ENCODE measurements at places on chromosomes 5 and 9.

GRCh38 chr5:144102361-144102760 is 68.1 kb downstream of the YIPF5 start:
- DNase-seq: no peak

DNA sequence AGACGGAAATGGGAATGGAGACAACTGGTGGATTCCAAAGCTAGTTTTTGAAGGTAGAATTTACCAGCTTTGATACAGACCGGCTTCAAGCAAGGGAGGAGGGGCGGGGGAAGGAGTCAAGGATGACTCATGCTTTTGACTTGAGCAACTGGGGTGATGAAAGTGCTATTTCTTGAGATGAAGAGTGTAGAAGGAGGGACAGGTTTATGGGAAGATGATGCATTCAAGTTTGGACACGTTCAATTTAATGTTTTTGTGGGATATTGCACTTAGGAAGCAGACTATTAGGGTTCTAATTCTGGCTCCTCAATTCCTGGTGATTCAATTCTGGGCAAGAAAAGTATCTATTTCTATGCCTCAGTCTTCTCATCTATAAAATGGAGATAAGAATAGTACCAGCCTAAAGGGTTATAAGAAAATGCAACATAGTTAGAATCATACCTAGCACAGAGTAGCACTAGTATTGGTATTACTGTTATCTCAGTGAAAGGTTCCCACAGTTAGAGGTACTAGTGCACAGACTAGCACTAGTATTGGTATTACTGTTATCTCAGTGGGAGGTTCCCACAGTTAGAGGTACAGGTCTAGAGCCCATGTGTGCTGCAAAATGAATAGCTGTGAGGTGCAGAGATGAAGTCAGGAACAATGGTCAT is 4.6 kb downstream of the NIPAL4 start:
- DNase-seq: no peak

- DNase-seq: peak; percentile 15
Observed at GRCh38 chr9:35406183-35406959, 83.5 kb upstream of the RUSC2 start.

DNA sequence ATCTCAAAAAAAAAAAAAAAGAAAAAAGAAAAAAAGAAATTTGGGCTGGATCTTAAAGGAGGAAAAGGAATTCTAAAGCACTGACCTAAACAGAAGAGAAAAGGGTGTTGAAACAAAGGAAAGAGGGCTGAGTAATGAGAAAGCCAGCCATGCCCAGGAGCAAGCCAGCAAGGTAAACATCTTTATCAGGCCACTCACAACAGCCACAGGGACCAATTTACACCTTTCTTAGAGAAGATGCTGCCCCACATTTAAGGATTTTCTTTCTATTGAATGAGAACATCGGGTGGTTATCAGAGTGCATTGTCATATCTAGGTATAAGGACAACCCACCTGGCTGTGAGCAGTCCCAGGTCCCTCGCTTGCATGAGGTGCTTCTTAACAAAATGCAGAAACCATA is 16.6 kb downstream of the LHFPL2 start:
- DNase-seq: no peak

DNA sequence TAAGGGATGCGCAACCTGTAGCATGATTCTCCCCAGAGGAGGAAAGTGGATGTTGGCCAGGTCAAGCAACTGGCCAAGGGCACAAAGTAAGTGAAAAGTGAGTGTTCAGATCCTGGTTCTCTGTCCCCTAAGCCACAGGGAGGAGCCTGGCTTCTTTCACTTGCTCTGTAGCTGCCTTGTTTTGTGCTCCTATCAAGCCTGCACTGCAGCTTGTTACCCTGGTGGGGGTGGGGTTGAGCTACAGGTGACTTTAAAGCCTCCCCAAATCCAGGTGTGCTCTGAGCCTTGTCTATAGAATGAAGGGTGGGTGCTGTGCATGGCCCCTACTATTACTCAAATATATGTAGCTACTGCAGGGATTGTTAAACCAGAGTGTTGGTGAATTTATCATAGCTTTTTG is 32.9 kb downstream of the RALGPS1 start:
- DNase-seq: no peak

GRCh38 chr5:127316011-127316410 is 25.4 kb downstream of the MEGF10 start:
- DNase-seq: no peak

GRCh38 chr5:146025114-146025680 is 80.2 kb downstream of the PLAC8L1 start:
- no peak for DNase-seq

DNA sequence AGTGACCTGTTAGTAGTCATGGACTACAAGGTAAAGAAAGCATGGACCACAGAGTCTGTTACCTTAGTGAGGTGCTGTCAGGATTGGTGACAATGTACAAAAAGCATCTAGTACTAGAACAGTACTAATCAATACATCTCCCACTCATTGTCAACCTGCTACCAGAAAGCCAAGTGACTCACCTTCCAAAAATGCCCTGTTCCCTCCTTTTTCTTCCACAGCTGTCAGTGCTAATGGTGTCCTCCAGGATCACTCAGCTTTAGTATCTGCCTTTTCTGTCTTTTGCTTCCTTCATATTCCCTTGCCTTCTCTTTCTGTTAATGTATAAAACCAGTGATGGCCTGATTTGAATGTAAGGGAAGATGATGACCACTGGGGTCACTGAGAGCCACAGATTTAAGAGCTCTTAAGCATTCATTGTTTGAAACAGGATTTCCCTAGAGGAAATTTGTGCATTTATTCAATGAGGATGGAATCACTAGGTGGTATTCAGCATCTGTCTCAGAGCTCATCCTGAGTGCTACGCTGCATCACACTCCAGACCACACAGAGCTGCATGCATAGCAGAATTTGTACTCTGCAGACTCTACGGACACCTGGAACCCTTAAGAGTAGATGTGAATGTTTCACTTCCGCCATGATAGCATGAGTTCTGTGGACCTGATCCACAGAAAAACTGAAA is 71.0 kb downstream of the SV2C start:
- no peak for DNase-seq

All from renal pelvis (tissue), 12 donors.